ENCODE measurements at places on chromosomes 11 and 22. TPM values are rescaled to one million over a fixed set of nuclear protein-coding genes. Genes with fewer than 3 reads are reported as not detected.

The PATE2 gene
- total RNA-seq = not detected

The TIGD3 gene
- total RNA-seq = 0.26 TPM

The SEC14L2 gene
- total RNA-seq = 5.4 TPM

The CHORDC1 gene
- total RNA-seq = 37.5 TPM

- DNase-seq = no peak
Observed at GRCh38 chr11:67167719-67168118, 48.7 kb downstream of the KDM2A start.

GRCh38 chr11:8697054-8697453 is 14.5 kb downstream of the RPL27A start:
- no peak for DNase-seq

DNA sequence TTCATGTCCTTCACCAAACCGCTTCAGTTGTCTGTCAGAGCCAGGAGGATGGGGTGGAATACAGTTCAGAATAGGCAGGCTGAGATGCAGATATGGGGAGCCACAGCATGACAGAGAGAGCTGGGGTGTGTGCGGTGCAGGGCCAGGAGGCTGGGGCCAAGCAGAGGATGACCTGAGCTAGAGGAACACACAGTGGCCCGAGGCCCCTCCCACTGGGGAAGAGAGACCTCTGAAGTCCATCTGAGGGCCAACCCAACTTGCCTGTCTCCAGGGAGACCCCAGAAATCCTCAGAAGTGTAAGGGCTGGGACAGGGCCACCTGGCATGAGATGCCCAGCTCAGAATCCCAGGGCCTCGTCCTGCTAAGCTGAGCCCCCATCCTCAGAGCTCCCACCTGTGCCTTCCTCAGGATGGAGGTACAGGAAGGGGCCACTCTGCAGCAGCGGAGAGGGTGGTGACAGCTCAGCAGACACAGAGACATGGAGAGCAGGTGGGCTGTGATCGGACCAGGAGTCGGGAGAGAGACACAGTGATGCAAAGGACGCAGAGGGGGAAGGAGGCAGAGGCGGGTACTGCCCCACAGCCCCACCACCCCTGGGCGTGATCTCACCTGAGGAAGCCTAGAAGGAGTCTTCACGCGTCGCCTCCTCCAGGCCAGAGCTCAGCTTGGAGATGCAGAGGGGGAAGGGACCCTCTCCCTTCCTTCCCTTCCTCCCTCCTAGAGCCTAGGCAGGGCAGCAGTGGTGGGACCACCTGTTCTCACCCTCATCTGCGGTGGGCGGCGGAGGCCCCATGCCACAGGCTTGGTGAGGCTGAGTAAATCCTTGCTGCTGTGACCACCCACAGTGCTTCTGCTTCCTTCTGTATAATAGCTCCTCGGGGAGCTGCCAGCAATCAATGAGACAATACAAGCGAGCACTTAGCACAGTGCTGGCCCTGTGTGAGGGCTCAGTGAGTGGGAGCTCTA is 9.1 kb upstream of the TUB start:
- DNase-seq = no peak

GRCh38 chr11:117583063-117583801 is 213.8 kb downstream of the DSCAML1 start:
- no peak for DNase-seq

All from NCI-H460 (cell line).